NCI-H526 (cell line): ENCODE measurements at places on chromosomes 5 and 9.

DNA sequence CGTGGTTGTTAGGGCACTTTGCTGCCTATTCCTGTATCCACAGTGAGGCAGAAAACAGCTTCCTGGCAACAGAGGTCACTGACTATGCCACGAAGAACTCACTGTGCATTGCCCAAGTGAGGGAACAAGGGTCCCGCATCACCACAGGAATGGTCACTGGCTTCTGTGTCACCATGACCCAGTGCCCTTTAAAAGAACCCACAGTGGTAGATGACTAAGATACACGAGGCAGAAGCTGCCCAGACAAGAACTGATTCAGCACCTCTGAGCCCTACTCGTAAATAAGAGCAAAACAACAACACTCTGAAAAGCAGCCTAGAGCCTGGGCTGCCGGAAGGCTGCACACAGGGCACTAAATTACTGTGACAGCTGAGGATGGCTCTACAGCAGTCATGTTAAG lies 236.6 kb upstream of the RASEF start:
- no peak for DNase-seq

- DNase-seq = no peak
These were observed 290.2 kb upstream of the RGMB start for GRCh38 chr5:98483301-98483685.

DNA sequence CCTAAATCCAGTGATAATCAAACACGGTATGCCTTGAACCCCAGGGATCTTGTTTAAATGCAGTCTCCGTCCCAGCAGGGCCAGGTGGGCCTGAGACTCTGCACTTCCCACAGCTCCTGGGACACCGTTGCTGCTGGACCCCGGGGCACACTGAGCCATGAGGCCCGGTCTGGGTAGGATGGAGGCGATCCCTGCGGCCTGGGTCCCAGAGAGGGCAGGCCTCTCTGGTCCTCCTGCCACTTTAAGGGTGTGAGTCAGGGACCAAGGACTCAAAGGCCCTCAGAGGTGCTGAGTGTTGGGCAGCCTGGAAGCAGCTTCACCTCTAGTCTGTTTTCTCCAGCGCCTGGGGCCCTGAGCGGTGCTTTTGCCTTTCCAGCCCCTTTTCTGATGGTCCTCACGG lies 34.1 kb upstream of the SLC9A3 start:
- DNase-seq = no peak

GRCh38 chr9:11749396-11749795 lies 943.8 kb upstream of the TYRP1 start:
- DNase-seq = no peak

DNA sequence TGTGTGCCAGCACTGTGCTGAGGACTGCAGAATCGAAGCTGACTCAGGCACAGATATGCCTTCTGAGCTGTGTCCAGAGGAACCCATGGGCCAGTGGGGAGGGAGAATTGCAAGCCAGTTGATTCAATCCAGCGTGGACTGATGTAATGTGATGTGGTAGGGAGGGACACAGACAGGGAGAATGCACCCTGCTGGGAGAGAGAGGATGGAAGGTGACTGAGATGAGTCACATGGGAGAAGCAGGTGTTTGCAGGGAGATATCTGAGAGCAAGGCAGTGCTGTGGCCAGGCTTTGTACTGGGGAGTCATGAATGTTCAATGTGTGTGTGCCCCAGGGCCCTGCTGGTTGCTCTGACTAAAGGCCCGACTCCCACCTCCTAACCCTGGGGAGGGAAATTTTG lies 75.7 kb downstream of the IRX1 start:
- no peak for DNase-seq

DNA sequence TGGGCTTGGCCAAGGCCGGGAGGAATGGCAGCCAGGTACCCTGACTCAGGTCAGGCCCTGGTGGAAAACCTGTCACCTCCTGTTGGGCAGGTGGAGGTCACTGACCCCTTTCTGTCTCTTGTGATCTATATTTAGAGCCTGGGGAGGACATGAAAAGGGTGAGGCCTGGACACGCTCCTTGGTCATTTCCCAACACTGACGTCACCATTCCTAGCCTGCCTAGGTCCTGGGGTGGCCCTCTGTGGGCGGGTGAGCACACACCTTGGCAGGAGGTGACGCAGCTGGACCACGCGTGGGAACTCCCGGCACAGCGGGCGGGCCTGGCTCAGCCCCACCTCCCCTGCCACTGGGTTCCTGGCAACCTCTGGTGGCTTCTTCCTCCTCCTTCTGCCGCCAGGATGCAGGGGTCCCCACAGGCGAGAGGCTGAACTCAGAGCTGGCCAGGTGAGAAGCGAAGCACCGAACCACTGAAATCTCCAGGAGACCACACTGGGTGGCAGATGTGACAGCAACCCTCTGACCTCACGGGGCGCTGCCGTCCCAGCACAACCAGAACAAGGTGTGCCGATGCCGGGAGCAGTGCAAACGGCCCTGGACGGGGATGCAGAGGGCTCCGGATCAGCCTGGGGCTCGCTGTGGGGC lies 6.4 kb upstream of the RALGDS start:
- no peak for DNase-seq

DNA sequence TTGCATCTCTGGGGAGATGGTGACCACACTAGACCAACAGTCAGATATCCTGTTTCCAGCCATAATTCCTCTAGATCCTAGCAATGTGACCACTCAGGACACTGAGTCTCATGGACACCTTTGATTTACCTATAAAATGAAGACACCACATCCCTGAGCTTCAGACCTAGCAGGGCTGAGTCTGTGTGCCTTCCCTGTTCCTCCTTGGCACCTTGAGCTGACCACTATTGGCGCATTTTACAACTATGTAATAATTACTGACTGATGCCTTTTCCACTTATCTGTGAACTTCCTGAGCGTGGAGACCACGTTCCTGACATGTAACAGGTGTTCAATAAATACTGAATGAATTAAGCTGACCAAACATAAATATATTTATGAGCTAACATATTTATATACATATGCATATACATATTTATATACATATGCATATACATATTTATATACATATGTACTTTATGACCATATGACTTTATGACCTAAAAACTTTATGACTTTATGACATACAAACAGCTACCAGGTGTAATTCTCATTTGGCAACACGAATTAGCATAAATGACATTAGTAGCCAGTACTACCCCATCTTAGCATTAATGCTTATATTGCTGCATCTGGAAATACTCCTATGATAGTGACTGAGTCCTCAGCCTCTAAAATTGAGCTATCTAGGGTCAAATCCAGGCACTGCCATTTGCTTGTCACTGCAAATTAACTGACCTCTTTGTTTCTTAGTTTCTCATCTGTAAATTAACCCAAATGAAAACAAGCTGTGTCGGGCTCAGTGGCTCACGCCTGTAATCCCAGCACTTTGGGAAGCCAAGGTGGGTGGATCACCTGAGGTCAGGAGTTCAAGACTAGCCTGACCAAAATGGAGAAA lies 150.6 kb downstream of the GNA14 start:
- DNase-seq = no peak

- DNase-seq = no peak
These were observed 605.3 kb upstream of the RIOK2 start for GRCh38 chr5:97788369-97788768.
